Retina (tissue), 1 donor: ENCODE measurements at places on chromosomes 2 and 18.

GRCh38 chr18:72160510-72161445 is 383.4 kb downstream of the CBLN2 start:
- DNase-seq: no peak

DNA sequence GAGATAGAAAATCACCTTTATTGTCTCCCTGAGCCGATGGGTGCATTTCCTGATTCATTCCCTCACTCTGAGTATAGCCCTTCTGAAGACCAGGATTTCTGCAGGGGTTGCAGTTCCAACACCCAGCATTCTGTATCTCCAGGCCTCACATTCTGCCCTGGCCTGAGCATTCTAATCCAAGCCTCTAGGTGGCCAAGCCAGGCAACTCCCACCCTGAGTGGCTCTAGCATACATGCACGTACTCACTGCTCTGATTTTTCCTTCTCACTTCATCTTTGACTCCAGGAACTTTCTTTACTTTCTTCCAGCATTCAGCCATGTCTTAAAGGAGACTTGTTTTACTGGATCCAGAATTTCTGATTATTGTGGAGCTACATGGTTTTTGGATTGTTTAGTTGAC is 100.7 kb upstream of the STK39 start:
- peak; percentile 43 for DNase-seq

DNA sequence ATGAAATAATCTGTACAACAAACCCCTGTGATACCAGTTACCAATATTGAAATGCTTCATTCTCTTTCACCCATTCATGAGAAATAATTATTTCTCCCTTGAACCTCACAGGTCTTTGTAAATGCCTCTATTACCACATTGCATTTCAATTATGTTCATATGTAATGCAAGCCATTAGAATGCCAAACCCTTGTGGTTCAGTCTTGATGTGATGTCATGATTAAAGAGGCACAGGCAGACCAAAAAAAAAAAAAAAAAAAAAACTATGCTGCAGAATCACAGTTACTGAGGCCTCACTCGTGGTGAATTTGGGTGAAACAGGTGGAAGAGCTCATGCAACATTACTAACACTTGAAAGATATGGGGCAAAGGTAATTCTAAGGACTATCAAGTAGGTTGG is 9.4 kb upstream of the EPG5 start:
- no peak for DNase-seq

- DNase-seq: no peak
Measured at GRCh38 chr2:160156100-160156499, 44.0 kb downstream of the ITGB6 start.

DNA sequence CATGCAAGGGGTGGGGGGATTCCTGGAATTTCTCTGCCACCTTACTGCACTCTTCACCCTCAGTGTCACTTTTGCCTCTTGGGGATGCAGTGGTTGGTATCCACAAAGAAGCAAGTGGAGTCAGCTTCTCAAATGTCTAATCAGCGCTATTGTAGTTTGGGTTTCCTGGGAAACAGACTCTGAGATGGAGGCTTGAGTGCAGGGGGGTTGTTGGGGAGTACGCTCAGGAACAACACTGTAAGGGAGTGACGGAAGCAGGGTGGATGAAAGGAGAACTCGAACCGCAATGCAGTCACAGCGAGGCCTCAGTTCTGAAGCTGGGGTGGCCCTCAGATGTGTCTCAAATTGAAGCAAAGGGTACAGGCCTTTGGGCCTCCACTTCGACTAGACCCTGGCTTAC is 73.6 kb upstream of the EPC2 start:
- DNase-seq: no peak

DNA sequence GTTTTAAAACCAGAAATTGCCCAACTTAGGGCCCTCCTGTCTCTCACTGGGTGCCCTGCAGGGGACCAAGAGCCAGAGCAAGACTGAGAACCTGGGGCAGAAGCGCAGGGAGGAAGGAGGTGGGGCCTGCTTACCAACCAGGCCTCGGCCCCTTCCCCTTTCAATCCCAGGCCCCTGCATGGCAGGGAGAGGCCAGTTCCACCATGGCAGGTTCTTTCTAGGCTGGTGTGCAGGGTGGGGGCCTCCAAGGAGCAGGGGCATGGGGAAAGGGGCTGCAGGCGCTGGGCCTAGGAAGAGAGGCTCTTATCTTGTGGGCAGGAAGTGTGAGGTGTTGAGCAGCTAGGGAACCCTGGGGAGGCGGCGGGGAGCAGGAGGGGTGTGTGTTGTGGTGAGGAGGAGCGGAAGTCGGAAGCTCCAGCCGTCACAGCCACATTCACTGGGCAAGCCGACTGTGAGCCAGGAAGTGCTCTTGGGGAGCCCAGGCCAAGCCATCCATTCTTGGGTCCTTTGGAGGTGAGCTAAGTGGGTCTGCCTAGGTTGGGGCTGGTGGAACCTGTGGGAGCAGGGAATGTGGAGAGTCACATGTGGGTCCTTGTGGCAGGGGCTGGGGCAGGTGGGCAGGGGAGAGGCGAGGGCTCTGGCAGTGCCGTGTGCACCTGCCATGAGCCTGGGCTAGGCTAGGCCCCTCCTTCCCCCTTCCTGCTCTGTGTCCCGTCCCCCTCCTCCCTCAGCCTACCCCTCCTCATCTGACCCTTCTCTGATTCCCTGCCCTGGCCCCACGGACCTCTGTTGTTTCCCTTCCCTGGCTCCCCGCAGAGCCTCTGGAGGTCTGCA is at the start of gene PSD4:
Gene PSD4, plus strand, starts transcription at position 430 of the 834 bp plus-strand sequence. CDS start 8,486 bp downstream, outside the sequence.
- no peak for DNase-seq

DNA sequence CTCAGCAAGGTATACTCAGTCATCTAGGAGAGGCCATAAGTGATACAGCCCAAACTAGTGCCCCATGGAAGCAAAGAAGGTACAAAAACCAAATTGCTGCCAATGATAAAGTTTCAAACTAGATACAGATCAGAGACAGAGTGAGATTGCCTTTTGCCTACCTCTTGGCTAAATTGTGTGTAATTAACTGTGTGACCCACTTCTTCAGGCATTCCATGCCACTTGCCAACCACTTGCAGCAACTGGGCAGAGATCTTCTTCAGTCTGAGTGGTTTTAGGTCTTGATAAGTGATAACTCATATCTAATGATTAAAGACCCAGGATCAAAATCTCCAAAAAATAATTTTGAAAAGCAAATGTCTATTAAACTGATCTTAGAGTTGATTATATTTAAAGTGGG is 21.1 kb upstream of the NABP1 start:
- DNase-seq: no peak

DNA sequence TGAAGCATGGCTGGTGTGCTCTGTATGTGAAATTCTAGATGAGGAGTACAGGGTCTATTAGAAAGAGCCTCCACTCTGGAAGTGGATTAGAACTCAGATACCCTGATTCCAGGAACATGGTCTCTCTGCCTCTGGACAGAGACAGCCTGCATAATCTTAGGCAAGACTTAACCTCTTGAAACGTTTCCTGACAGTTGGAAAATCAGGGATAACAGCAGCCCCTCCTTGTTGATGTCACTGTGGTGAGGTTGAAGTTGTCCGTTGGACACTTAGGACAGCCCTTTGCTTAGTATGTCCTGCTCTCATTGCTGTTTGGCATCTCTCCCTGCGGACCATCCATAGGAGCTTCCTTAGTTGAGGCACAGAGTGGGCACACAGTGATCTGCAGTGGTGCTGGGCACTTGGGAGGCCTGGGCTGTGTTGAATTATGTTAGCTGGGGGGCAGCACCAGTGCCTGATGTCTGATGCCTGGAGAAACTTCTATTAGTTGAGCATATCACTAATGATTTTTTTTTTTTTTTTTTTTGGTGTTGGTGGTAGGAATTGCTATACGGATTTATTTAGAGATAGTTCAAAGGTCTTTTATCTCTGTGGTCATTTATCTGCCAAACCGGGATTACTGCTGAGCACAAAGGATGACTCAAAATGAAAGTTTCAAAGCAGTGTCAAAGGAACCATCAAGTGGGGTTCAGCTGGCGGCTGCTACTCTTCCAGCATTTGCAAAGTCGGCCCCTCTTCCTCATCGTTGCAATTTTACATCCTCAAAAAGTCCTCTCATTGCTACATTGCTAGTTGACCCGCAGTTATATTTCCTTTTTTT is 28.8 kb downstream of the SETBP1 start:
- no peak for DNase-seq

GRCh38 chr2:241601841-241602240 is 35.1 kb downstream of the THAP4 start:
- DNase-seq: no peak

GRCh38 chr2:77479395-77479794 is 42.8 kb downstream of the LRRTM4 start:
- no peak for DNase-seq

- DNase-seq: no peak
Measured at GRCh38 chr18:73749304-73749703, 398.3 kb downstream of the FBXO15 start.

DNA sequence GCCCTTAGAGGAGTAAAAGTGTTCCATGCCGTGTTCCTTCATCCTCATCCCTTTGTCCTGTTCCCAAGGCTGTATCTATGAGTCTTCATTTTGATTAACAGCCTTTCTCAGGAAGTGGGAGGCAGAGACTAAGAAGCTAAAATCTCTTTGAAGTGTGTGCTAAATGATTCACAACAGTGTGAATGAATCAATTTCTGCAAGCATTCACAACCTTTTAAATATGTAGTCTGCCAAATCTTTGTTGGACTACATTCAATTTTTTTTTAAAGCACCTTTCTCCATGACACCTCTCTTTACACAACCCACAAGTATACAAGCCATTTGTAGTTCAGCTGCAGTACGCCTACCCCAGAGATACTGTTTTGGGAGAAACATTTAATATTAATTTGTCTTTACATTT is 408.6 kb upstream of the FANCL start:
- no peak for DNase-seq

- peak; percentile 4 for DNase-seq
Measured at GRCh38 chr18:9537677-9538076, 62.4 kb downstream of the RALBP1 start.

GRCh38 chr2:172095146-172095904 is 7.4 kb downstream of the DLX2 start:
- peak; percentile 82 for DNase-seq

GRCh38 chr2:187299122-187299906 is 148.7 kb downstream of the CALCRL start:
- no peak for DNase-seq

GRCh38 chr2:3127710-3128109 is 249.9 kb downstream of the EIPR1 start:
- DNase-seq: no peak

DNA sequence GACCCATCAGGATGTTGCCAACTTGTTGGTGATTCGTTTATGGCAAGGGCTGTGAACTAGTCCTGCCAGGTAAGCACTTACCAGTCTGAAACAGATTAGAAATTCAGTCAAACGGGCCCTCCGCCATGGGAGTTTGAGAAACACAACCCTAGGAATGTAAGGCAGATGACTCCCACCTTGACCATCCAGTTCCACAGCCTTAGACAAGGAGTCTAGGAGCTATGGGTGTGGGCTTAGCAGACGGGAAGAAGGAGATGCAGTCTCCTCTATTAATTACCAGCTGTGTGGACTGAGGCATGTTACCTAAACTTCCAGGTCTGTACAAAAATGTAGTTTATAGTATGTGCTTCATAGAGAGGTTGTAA is 319.4 kb upstream of the NCKAP5 start:
- no peak for DNase-seq

DNA sequence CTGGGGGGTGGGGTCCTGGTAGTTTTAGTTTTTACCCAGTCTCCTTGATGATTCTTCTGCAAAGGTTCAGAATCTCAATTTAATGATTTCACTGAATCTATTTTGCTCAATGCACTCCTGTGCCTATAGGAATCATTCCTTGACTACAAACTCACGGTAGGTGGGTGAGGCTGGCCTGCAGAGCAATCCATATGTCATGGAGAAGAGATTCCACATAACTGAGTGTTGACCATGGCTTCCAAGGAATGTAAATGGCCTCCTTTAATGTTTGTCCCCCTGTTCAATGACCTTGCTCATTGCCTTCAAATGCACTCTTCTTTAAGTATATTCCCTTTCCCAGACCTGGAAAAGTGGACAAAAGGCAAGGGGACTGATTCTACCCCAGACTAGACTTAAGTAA is 12.5 kb downstream of the FAP start:
- DNase-seq: no peak

GRCh38 chr2:111116843-111117597 is 3.7 kb upstream of the BCL2L11 start:
- peak; percentile 85 for DNase-seq

DNA sequence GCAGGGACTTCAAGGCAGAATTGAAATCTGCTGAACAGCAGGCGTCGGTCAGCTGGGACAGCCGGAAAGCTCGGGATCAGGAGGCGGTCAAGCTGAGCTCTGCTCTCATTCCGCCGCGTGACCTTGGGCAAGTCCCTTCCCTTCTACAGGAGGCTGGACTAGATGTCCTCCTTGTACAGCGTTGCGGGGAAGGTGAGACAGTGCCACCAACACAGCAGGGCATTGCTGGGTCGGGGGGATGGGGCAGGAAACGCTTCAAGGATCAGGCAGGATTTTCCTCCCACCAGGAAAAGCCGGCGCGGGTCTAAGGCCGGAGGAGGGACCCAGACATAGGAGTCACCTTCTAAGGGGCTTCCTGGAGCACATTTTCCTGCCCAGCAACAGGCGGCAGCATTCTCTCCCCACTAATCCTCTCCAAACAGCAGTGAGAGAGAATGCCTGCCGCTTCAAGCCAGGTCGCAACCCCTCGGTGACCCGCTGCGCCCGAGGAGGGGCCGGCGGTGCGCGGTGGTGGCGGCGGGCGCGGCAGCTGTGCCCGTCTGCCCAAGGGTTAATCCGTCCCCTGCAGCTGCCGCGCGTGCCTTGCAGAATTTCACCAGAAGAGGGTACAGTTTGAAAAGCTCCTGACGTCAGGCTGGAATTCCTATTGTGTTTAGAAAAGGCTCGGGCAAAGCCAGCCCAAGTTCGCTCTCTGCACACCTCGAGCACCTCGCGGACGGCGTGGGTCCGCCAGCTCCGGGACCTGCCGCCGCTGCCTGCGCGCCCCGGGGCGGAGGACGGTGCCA is at the start of gene KCNF1:
Gene KCNF1, plus strand, starts transcription at position 644 of the 785 bp plus-strand sequence. CDS start 493 bp downstream, outside the sequence.
- DNase-seq: peak; percentile 92
